GM13976 (cell line): ENCODE measurements at places on chromosomes 13 and 19.

DNA sequence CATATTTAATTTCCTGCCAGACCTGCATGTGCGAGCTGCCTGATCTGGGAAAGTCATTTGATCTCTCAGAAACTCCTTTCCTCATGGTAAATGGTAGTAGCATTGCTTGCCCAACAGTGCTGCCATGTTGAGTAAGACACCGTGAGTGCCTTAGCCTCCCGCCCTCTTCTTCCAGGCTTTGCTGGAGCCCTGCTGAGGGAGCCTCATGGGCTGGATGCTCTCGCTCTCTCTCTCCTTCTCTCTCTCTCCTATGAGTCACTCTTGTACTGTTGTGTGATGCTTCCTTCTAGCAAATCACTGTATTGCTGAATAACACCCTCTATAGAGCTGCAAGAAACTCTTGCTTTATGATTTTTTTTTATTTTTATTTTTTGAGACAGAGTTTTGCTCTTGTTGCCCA, 365.5 kb downstream of the UQCRFS1 start:
- no peak for DNase-seq

GRCh38 chr13:109494925-109495369, 291.4 kb downstream of the IRS2 start:
- DNase-seq = no peak

GRCh38 chr19:35212241-35212640, 16.3 kb downstream of the FAM187B start:
- no peak for DNase-seq

GRCh38 chr13:27024776-27025492, 146.7 kb downstream of the USP12 start:
- no peak for DNase-seq

- no peak for DNase-seq
Measured at GRCh38 chr13:98213354-98213753, 36.3 kb upstream of the RNF113B start.

DNA sequence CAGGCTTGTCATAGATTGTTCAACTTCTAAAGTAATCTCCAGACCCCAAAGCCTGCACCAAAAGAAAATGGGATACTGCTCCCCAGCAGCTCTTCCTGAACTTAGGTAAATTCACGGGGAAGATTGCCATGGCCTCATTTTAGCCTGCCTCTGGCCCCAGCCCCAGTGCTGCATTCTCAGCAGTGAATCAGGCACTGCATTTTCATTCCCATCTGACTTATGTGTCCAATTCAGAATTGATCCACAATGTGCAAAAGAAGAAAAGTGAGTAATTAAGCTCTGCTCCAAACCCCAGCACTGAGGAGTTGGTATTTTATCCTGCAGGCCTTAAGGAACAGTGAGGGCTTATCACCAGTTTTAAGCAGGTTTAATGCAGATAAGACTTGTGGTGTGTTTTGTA, 176.4 kb downstream of the KCTD12 start:
- no peak for DNase-seq

DNA sequence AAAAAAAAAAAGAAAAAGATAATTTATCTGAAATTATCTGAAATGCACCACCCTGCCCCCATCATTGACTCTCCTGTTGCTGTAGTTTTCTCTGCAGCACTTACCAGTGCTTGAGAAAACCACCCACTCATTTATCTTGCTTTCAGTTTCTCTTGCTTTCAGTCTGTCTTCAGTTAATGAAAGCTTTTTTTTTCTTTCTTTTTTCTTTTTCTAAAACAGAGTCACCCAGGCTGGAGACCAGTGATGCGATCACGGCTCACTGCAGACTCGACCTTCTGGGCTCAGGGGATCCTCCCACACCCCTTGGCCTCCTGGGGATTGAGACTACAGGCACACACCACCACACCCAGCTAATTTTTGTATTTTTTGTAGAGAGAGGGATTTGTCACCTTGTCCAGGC, 4.3 kb upstream of the ACP5 start:
- peak; percentile 76 for DNase-seq

- no peak for DNase-seq
Measured at GRCh38 chr13:45859705-45860104, 8.2 kb upstream of the SIAH3 start.

GRCh38 chr19:15304140-15304705, 28.1 kb downstream of the BRD4 start:
- no peak for DNase-seq

DNA sequence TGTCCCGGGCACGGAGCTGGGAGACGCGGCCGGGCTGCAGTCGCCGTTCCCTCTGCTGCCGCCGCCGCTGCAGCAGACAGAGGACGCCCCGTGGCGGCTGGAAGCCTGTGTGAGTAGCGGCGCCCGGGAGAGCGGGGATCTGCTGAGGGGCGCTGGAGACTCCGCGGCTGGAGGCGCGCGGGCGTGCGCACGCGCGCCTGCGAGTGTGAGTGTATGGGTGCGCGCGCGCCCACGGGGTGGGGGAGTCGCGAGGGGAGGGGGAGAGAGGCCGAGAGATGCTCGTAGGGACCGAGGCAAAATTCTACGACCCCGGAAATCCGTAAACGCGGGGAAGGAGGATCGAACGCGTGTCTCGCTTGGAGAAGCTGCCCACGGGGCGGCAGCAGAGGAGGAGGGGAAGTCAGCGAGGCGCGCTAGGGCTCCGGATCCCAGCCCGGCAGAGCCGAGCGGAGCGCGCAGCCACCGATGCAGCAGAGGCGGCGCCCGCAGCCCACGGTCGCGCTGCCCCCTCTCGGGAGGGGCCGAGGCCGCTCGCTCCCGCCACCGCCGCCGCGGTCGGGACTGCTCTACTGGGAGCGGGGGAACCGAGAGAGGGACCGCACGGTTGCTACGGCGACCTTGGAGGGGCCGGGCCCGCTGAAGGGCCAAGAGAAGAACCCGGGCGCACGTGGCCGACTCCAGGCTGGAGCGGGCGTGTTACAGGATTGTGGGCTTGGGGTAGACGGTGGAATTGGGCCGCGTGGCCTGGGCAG, at the start of gene ENOX1:
ENOX1 (minus strand) TSS at position 207 of the 752 bp plus-strand sequence.
- DNase-seq = peak; percentile 71

DNA sequence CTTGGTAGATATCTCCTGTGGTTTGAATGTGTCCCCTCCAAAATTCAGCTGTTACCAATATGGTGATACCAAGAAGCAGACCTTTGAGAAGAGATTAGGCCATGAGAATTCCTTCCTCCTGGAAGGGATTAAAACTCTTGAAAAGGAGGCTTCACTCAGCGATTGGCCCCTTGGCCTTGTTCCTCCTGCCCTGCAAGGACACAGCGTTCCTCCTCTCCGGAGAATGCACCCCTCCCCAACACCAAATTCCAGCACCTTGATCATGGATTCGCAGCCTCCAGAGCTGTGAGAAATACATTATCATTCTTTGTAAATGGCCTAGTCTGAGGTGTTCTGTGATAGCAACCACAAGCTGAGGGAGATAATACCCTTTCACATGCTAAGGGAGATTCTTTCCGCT, 34.5 kb upstream of the ARHGEF7 start:
- DNase-seq = no peak

DNA sequence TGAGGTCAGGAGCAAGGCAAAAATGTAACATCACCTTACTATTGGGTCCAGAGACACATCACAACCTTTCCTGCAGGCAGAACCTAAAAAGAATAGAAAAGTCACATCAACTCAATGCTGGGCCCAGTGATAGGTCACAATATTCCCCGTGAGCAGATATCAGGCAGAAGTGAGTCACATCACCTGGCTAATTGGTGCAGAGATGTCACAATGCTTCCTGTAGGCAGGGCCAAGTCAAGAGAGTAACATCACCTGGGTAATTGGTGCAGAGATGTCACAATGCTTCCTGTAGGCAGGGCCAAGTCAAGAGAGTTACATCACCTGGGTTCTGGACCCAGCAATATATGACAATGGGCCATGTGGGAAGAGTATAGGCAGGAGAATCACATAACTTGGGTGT, 63.4 kb downstream of the ZNF726 start:
- DNase-seq = no peak

GRCh38 chr19:3142292-3142670, 6.4 kb downstream of the GNA15 start:
- DNase-seq = no peak

DNA sequence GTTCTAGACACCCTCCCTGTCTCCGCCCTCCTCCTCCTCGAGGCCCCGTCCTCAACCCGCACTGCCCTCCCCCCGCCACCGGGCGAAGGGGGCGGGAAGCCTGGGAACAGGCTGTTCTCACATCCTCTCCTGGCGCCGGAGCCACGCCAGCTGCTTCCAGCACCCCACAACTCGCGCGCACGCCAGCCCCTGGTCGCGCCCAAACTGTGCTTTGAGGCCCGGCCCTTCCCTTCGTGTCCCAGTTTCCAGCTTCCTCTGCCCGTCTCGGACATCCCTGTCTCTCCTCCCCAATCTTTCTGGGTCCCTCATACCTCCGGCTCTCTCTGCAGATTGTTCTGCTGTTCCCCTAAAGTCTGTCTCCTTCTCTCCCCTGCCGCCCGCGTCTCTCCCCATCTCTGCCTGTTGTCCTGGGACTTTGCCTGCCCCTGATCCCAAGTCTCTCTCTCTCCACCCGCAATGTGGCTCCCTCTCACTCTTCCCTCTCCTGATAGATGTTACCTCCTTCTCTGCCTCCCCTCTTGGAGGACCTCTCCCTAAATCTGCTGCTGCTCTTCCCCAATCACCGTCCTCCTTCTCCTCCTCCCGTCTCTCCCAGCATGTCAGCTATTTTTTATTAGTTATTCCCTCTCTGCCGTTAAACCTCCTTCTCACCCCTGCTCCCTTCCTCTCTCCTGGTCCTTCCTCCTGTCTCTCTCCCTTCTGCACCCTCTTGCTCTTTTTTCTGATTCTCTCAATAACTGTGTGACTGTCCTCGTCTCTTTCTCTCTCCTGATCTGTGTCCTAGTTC, 14.2 kb downstream of the DPF1 start:
- DNase-seq = no peak

- DNase-seq = no peak
Measured at GRCh38 chr13:101970341-101970740, 431.5 kb downstream of the FGF14 start.

DNA sequence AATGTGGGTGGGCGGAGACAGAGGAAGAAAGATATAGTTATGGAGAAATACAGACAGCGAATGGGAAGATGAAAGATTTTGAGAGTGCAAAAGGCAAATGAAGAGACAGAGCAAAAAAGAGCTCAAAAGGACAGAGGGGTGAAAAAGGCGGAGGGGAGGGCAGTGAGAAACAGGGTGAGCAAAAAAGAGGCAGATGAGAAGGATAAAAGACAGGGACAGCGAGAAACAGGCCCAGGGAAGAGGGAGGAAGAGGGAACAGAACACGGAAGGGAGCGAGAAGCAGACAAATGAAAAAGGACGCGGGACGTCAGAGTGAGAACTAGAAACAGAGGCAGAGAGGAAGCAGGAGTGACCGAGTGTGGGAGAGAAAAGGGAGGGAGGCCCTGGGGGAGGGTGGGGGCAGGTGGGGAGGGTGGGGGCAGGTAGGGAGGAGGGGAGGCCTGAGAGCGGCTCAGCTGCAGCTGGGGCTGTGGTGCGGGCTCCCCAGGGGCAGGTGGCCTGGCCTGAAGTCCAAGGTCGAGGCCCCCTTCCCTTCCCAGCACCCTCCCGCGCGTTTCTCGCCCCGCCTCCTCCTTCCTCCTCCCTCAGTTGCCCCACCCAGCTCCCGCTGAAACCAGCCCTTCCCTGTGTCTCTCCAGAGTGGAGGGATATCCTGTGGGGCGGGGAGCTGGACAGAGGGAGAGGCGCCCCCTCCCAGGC, 2.9 kb downstream of the KLK1 start:
- DNase-seq = peak; percentile 83

GRCh38 chr13:23922005-23922932, 25.0 kb upstream of the C1QTNF9B start:
- no peak for DNase-seq

GRCh38 chr19:41546386-41546789, 29.6 kb upstream of the CEACAM21 start:
- DNase-seq = no peak

GRCh38 chr19:39246951-39247669, 1.5 kb downstream of the IFNL4 start:
- peak; percentile 40 for DNase-seq

GRCh38 chr13:37173214-37173613, 67.8 kb upstream of the CSNK1A1L start:
- DNase-seq = no peak

DNA sequence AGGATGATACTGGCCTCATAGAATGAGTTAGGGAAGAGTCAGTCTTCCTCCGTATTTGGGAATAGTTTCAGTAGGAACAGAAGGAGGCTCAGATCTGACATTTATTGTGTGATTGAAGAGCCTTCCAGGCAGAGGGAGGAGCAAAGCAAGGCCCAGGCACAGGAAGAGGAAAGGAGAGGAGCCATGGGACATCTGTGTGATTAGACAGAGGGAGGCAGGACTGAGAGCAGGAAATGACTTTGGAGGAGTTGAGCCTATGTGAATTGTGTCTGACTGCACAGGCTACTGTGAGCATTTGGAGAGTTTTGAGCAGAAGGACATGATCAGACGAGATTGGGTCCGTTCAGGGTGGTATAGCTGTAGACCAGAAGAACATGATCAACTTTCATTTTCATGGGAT, 8.5 kb downstream of the SIGLEC7 start:
- DNase-seq = no peak

GRCh38 chr19:52670046-52670445, 31.9 kb upstream of the ZNF83 start:
- DNase-seq = no peak

DNA sequence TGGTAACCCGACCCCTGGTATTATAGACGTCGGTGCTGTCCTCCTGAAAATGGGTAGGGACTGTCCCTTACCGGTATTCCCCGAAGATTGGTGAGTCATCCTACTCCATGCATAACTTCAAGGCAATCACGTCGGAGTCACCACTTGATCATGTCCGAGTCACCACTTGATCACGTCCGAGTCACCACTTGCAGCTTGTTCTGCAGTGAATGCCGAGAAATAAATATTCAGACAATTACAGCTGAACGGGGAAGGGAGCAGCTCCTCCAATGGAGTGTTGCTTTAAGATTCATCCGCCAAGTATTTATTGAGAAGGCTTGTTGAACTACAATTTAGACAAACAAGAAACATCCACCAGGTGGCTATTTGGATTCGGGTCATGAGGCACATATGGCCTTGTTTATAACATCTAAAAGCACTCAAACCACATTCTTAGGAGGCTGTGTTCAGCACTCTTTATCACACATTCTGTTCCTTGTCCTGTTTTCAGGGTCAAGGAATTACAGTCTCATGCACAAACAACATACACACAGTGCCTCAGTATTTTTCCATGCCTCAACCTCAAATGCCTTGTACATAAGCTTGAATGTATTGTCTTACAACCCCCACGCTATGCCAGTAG, 43.1 kb downstream of the ZNF726 start:
- no peak for DNase-seq

DNA sequence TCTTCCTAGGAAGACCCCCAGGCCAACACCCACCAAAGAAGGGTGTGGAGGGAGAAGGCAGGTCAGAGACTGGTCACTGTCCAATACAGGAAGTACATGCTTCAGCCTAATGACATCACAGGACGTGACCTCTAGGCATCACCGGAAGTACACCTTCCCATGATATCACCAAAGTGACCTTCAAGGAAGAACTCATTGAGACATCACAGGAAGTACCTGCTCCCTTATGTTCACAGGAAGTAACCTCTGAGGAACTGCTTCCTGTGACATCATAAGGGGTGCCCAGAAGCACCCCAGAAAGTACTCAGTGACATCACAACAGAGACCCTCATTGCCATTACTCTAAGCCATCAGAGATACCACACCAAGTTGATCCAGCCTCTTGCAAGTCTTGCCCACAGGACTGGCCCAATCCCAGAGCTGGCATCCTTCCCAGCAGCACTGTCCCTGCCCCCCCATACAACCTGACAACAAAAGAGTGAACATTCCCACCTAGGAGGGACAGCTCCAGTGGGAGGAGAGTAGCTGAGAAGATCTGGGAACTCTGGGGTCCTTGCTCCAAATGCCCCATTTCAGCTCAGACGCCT, 24.2 kb upstream of the NANOS2 start:
- no peak for DNase-seq

- no peak for DNase-seq
Measured at GRCh38 chr19:46626446-46626845, 1.6 kb upstream of the PTGIR start.
